ENCODE measurements at places on chromosomes 1 and 21.

- no peak for DNase-seq
These were observed 104.5 kb downstream of the NGF start for GRCh38 chr1:115233598-115233997.

GRCh38 chr1:2987773-2988172 lies 33.5 kb upstream of the ACTRT2 start:
- DNase-seq, result no peak

GRCh38 chr1:57576756-57577155 lies 152.9 kb upstream of the DAB1 start:
- no peak for DNase-seq

DNA sequence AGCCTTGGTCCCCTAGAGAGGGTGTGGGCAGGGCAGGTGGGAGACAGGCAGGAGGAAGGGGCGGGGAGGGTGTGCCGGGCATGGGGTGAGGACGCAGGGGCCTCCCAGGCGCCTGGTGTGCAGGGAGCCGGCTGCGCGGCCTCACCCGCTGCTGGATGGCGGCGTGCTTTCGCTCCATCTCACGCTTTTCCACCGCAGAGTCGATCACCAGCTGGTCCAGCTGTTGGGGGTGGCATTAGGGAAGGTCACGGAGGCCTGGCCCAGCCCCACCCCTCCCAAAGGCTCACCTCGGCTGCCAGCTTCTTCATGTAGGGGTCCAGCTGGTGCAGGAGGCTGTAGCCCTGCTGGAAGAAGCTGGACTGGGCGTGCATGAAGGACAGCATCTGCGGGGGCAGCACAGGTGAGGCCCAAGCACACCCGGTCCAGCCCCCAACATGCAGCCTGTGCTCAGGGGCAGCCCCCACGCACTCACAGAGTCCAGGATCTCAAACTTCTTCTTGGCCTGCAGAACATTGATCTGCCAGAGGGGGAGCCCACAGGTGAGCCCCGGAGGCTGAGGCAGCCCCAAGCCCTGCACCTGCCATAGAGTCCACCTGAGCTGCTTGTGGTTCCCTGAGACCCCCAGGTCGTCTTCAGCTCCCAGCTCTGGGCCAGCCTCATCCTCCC lies 7.9 kb downstream of the ACAP3 start:
- DNase-seq, result peak; percentile 33

- no peak for DNase-seq
These were observed 59.4 kb downstream of the SLC30A7 start for GRCh38 chr1:100955322-100955721.

DNA sequence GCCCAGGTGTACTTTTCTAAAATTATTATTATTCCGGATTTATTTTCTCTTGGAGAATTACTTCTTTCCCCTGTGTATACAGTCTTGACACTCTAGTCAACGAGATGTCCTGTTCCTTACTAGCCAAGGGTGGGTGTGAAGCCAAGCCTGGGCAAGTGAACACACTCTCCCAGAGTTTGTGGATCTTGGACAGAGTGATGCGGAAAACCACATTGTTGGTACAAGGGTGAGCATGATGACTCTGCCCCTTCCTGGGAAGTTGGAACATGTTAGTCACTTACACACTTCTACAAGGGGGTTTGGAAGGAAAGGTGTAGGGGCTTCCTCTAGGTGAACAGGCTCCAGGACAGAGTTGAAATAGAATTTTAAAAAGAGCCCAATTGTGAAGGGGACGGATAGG lies 20.0 kb upstream of the RD3 start:
- DNase-seq, result no peak

DNA sequence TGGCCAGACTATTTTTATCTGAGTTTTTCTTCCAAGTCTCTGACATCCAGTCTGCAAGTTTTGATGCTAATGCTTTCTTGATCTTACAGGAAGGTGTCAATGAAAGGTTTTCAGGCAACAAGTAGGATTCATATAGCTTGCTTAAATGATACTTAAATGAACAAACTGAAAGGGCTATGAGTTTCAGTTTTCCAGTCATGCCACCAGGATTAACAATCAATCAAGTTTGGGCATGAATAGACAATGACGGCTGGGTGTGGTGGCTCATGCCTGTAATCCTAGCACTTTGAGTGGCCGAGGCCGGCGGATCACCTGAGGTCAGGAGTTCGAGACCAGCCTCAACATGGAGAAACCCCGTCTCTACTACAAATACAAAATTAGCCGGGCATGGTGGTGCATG lies 34.3 kb upstream of the SLC16A1 start:
- no peak for DNase-seq

DNA sequence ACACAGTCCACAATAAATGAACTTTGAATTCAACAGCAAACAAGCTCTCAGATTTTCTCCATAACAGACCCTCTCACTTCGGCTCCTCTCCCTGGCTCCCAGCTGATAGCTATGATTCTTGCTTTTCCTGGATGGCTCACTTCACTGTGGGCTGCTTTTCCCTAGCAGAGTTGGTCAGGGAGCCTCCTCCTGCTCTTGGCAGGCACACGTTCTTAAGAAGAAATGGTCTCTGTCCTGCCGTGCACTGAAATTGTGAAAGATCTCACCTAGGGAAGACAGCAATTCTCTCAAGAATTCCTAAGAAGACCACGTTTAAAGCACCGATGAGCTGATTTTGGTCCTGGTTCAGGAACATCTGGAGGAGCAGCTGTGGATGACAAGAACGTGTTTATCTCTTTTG lies 148.5 kb upstream of the KCNK2 start:
- no peak for DNase-seq

DNA sequence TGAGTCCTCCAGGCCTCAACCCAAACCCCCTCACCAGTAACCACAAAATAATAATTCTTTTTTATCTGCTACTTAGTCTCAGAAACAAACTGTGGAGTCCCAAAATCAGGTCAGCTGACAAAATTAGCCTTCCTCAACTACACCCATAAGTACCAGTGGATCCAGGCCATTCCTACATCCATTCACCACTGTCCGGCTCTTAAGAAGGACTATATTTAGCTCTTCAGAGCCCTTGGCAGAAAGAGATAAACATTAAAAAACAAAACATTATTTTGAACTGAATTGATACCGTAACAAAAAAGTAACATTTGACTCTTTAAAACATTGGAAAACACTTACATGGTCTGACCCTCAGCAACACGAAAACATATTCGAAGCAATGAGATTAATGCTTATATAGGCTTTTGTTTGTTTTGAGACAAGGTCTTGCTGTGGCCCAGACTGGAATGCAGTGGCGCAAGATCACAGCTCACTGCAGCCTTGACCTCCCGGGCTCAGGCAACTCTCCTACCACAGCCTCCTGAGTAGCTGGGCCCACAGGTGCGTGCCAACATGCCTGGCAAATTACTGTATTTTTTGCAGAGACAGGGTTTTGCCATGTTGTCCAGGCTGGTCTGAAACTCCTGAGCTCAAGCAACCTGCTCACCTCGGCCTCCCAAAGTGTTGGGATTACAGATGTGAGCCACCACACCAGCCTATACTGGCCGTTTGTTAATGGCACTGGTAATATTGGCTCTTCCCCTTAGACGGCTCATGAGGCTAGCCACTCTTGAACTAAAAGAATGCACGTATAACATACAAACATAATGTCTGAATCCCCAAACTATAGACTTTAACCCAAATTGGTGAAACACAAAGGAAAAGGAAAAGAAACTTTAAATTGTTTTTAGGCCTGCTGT lies 330.7 kb downstream of the SMYD3 start:
- no peak for DNase-seq

DNA sequence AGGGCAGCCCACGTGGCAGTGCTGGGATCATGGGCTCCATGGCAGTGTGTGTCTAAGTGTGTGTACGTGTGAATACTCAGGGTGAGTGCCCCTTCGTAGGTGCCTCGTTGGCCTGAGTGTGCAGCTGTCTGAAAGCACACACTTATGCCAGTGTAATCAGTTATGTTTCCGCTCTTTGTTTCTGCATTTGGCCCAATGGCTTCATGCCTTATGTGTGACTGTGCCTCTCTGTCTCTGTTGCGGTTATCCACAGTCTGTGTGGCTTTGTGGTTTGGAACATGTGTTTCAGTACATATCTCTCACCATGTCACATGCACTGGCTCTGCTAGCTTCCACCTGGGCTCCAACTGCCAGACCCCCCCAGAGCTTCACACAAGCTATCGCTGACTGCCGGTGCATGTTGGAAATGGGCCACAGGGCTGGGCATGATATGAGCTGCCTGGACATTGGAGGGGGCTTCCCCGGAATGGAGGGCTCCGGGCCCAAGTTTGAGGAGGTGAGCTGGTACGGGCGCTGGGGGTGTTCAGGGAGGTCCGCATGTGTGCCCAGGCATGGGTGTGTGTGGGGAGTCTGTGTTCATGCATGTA lies 70.3 kb upstream of the TINAGL1 start:
- DNase-seq, result no peak

DNA sequence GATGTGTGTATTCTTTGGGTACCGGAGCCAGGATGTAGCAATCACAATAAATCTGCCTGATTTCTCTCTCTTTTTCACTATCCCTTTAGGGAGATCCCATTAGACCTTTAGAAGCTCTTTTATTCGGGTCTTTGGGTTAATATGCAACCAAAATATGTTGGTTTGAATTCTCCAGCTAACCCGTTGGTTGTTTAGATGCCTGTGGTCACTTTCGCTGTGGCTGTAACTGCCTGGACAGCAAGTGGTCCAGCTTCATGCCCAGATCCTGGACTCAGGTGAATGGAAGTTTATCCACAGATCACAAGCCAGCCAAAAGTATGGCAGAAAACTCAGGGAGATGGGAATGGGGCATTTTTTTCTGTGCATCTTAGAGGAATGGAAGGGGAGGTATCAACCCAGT lies 12.3 kb downstream of the KAZN start:
- no peak for DNase-seq

DNA sequence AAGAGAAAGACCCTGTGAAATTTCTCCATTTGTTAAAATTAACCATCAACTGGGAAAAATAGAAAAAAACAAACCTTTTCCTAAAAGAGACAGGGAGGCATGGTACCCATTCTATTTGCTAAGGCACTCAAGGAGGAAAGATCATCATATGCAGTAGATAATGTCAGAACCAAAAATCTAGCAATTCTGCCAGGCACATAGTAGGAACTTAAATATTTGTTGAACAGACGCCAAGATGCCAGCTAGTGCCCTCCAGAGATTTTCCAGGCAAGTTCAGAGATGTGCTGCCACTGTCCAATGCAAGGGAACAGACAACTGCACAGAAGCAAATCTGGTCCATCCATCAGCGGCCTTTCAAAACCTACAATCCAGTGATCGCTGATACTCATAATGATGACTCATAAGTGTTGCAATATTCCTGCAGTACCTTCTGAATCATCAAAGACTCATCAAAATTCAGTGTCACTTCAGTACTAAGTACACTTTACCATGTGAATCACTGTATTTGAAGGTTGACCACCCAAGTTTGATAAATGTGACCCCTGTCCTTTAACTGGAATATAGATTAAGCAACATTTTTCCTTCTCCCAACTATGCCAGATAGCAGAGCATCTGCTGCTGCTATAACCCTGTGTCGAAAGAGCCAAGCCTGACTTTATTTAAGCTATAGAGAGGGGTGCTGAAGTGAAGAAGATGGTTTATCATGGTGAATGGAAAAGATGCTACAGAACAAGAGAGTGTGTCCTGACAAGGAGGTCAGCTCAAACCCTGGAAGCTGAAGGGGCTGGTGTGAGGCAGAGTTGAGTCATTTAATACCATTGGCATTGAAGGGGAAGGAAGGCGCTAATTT lies 99.1 kb downstream of the MT1HL1 start:
- no peak for DNase-seq

DNA sequence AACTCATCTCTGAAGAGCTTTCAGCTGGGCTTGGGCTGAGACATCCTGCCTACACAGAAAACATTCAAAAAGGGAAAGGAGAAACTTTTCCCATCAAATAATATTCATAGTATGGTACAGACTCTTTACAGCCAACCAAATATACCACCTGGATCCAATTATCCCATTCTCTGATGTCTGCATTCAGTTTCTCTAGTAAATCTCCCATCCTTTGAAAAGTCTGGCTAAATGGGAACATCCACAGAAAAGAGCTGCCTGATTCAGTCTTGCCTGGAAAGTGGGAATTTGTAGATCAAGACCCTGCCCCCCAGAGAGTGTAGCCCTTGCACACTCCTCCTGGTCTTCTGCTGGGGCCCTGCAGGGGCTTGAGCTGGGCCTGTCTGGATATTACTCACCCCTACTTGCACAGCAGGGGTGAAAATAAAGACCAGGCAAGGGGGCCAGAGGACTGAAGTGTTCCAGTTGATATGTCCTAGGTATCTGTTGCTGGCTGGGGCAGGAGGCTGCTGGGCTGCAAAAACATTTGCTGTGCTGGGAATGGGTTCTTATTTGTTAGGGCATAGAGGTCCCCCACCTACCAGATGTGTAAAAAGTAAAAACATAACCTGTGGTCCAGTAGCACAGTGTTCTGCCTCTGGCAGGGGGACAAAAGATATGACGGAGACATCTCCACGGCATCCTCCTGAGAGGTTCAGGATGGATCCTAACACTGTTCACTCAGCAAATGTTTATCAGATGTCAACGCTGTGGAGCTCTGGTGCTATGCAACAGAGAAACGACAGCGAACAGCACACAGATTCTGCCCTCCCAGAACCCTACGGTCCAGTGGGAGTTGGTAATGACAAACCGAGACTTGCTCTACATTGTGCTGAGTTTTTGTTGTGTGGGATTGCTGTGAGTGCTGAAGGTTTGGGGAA lies 140.3 kb downstream of the PLXNA2 start:
- DNase-seq, result no peak

- no peak for DNase-seq
These were observed 7.8 kb upstream of the PTPRF start for GRCh38 chr1:43522776-43523480.

- DNase-seq, result no peak
These were observed 14.7 kb upstream of the RGS2 start for GRCh38 chr1:192793983-192794767.

GRCh38 chr1:29674627-29675326 lies 438.5 kb downstream of the PTPRU start:
- no peak for DNase-seq

DNA sequence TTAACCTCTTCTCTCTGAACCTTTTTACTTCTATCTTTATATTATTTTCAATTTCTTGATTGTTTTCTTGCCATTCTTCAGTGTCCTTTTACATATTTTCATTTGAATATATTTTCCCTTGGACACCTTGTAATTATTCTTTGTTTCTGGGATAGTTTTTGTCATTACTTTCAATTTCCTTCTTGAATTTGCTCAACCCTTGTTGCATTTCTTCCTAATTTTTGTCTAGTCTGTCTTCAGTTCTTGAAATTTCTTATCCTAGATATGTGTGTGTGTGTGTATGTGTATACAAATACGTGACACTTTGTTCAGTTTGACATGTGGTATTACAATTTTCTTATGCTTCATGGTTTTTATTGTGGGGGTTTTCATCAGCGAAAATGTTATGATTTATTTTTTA lies 1.9 kb upstream of the GALNT2 start:
- DNase-seq, result no peak
